Panc1 (cell line): ENCODE measurements at places on chromosomes 2 and 18.

GRCh38 chr2:176080540-176081375 is 3.0 kb downstream of the EVX2 start:
- DNase-seq: no peak

DNA sequence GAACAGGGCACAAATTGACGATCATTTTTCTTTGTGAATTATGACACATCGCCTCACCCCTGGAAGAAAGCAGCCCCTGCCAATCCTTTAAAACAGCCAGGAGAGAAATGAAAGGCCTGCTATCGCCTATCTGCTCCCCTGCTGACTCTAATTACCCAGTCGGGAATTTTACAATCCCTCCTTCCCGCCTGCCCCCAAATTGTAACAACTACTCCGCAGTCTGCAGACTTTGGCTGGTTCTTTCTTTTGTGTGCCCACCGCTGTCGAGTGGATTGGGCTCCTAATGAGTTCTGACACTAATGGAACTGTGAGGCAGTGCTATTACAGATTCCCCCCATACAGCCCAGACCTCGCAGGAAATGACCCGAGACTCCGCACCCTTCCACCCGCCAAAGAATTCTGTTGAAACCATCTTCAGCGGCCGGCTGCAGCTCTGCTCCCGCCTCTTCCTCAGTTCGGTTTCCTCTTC is 281.2 kb upstream of the PARD3B start:
- no peak for DNase-seq

- no peak for DNase-seq
Observed at GRCh38 chr18:22828171-22828570, 105.0 kb upstream of the RBBP8 start.

GRCh38 chr2:135252805-135253458 is 200.8 kb downstream of the RAB3GAP1 start:
- no peak for DNase-seq

DNA sequence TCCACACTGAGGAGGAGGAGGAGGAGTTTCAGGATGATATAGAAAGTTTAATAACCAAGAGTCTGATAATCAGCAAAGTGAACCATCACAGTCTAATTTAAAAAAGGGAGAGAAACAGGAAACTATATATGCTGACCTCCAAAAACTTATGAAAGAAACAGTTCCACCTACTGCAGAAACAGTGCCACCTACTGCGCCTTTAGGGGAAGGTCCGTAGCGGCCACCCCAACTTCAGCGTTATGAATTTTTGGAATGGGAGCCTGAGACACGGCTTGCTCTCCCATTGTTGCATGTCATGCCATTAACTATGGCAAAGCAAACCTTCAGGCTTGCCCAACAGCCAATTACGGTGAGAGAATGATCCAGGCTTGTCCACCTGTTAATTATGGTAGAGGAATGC is 1719.2 kb upstream of the LRRTM1 start:
- DNase-seq: no peak
